Mesothelial cell of epicardium (in vitro differentiated cells): ENCODE measurements at places on chromosomes 7 and 10. TPM values are rescaled to one million over a fixed set of nuclear protein-coding genes. Genes with fewer than 3 reads are reported as not detected.

DNA sequence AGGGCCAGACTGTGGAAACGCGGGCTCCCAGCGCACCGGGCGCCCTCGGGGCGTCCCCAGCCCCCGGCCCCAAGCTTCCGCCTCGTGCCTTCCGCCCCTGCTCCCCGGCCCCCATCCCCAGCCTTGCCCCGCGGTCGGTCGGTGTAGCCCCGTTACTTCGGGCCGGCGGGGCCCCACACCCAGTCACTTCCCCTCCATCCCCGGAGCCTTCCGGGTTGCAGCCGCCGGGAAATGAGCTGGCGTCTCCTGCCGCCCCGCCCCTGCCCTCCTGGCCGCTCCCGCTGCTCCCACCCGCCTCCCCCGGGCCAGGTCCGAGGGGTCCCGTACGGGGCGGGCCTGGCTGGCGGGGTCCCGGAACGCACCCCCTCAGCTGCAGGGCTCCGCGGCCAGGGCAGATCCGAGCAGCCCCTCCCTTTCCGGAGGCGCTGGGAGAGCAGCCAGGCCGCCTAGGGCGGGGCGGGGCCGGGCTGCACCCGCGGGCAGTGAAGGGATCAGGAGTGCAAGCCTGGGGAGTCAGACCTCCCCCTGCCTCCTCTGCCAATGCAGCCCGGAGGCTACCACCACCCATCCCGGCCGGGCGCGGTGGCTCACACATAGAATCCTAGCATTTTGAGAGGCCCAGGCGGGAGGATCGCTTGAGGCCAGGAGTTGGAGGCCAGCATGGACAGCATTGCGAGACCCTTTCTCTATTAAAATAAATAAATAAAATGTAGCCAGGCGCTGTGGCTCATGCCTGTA is 709 bp downstream of the ARPC1B start:
- no peak overlapping the region for H3K27ac ChIP-seq
- H3K36me3 ChIP-seq, result peaks cover 2% of the 10 kb centered on the region
- H3K4me1 ChIP-seq, result peaks cover 21% of the 10 kb centered on the region
- H3K4me3 ChIP-seq, result peak overlapping the region; percentile 55
- no peak for DNase-seq

- no peak overlapping the region for H3K27ac ChIP-seq
- no peaks in the 10 kb centered on the region for H3K4me1 ChIP-seq
- no peak for DNase-seq
- no peak overlapping the region for H3K4me3 ChIP-seq
- no peaks in the 10 kb centered on the region for H3K36me3 ChIP-seq
Measured at GRCh38 chr7:154610903-154611302, 392.0 kb downstream of the PAXIP1 start.

Gene SPDYE16
- total RNA-seq, result 0.18 to 0.44 TPM (median 0.34 TPM) in 3 replicates

- no peak overlapping the region for H3K27ac ChIP-seq
- no peaks in the 10 kb centered on the region for H3K36me3 ChIP-seq
- no peaks in the 10 kb centered on the region for H3K4me1 ChIP-seq
Measured at GRCh38 chr10:61890430-61890829, 11.1 kb upstream of the ARID5B start.

Gene UPK3B
- 49.5 to 56.9 TPM (median 50.1 TPM) in 3 replicates for total RNA-seq

GRCh38 chr10:13500201-13500600 is 28.6 kb downstream of the BEND7 start:
- H3K27me3 ChIP-seq, result no peaks in the 10 kb centered on the region
- DNase-seq, result no peak
- peaks cover 13% of the 10 kb centered on the region for H3K4me1 ChIP-seq
- no peak overlapping the region for H3K27ac ChIP-seq

GRCh38 chr10:5292196-5292735 is 72.5 kb upstream of the UCN3 start:
- DNase-seq, result no peak
- H3K27me3 ChIP-seq, result no peaks in the 10 kb centered on the region
- H3K36me3 ChIP-seq, result no peaks in the 10 kb centered on the region
- H3K4me1 ChIP-seq, result peaks cover 9% of the 10 kb centered on the region
- no peak overlapping the region for H3K4me3 ChIP-seq

DNA sequence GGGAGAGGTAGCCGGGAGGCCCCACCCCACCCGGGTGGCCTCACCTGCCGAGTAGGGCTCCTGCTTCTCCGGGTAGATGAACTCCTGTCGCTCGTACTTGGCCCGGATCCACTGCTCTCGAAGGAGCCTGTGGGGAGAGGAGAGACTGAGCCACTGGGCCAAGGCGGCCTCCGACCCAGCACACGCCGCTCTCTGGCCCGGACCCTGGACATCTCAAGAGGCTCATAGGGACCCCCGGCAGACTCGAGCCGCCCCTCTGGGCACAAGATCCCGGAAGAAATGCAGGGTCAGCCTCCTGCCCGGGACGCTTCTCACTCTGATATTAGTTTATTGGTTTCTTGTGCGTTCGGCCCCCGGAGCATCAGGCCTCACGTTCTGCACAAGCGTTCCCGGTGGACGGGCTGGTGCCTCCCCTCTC is 34.5 kb downstream of the ADAP1 start:
- no peaks in the 10 kb centered on the region for H3K27me3 ChIP-seq
- H3K4me3 ChIP-seq, result no peak overlapping the region
- peaks cover 20% of the 10 kb centered on the region for H3K4me1 ChIP-seq
- peak; percentile 10 for DNase-seq
- H3K27ac ChIP-seq, result no peak overlapping the region

DNA sequence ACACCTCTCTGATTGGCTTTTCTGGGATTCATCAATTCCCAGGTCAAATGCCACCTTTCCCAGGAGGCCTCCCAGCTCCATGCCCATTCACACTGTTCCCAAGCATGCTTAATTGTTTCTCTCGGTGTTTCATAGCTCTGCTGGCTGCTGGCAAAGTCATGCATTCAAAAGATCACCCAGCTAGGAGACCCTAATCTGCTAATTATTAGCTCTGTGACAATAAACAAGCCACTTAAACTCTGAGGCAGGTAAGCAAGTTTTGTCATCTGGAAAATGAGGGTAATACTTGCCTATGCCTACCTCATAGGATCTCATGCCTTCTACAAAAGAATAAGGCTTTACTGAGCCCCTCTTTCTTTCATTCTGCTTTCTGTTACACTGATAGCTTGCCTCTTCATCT is 828 bp upstream of the KEL start:
- H3K27me3 ChIP-seq, result peaks cover 4% of the 10 kb centered on the region
- H3K4me1 ChIP-seq, result peaks cover 14% of the 10 kb centered on the region

DNA sequence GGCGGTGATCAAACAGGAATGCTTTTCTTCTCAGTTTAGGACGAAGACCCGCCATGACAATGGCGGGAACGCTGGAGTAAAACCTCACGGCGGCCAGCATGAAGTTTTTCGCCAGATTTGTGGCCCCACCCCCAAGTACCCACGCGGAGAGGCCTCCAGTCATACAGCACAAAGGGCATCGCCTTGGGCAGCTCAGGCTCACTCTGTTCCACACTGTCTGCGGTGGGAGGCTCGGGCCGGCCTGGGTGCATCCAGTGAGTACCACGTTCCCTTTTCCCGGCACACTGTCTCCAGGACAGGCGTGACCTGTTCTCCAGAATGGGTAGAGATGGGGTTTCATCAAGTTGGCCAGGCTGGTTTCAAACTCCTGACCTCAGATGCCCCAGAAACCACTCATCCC is 27.3 kb downstream of the ASB13 start:
- H3K27ac ChIP-seq, result no peak overlapping the region
- H3K4me1 ChIP-seq, result peaks cover 23% of the 10 kb centered on the region
- peaks cover 31% of the 10 kb centered on the region for H3K36me3 ChIP-seq

DNA sequence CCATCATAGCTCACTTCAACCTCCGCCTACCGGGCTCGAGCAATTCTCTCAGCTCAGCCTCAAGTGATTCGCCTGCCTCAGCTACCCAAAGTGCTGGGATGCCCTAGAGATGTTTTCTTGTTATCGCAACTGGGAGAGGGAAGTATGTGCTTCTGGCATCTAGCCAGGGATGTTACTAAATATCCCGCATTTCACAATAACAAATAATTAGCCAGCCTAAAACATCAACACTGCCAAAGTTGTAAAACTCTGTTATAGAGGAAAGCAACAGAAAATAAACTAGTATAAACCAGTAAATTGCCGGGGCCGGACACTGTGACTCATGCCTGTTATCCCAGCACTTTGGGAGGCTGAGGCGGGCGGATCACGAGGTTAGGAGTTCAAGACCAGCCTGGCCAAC is 7.2 kb downstream of the INA start:
- no peaks in the 10 kb centered on the region for H3K36me3 ChIP-seq
- peaks cover 75% of the 10 kb centered on the region for H3K27me3 ChIP-seq
- no peak overlapping the region for H3K4me3 ChIP-seq
- H3K4me1 ChIP-seq, result peaks cover 5% of the 10 kb centered on the region
- H3K27ac ChIP-seq, result no peak overlapping the region
- no peak for DNase-seq

Gene ITGB1
- total RNA-seq, result 294 to 307 TPM (median 307 TPM) in 3 replicates

DNA sequence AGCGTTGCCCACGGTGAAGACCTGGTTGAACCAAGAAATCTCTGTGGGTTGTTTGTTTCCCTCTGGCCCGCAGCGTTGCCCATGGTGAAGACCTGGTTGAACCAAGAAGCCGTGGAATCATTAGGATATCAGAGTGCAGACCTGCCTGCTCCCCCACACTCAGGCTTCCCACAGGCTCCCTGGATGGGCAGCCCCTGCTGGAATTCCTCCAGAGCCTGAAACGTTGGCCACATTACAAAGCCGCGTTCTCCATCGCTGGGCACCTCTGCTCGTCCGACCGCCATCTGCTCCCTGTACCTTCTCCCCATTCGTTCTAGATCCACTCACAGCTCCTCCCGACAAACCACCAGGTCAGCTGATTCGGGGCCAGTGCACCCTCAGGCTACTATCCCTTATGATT is 266.9 kb upstream of the SHH start:
- no peak overlapping the region for H3K27ac ChIP-seq
- H3K36me3 ChIP-seq, result no peaks in the 10 kb centered on the region
- H3K4me3 ChIP-seq, result no peak overlapping the region
- DNase-seq, result no peak

DNA sequence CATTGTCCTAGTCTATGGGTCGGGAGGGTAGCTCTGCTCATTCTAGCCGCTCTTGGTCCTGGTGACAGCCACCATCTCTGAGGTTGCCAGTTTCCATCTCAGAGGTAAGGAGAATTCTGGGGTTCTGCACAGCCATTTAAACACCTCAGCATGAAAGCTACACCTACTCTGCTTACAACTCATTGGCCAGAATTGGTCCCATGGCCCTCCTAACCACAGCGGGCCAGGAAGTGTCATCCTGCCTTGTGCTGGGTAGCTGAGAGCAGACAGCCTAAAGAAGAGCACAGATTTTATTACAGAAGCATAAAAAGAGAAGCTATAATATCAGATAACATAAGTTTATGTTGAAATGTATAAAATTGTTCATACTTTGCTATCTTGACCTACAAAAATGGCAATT is 152.7 kb downstream of the HECW1 start:
- no peaks in the 10 kb centered on the region for H3K4me1 ChIP-seq
- no peaks in the 10 kb centered on the region for H3K27me3 ChIP-seq
- H3K4me3 ChIP-seq, result no peak overlapping the region
- no peaks in the 10 kb centered on the region for H3K36me3 ChIP-seq

Gene SLC13A1
- not detected in 3 replicates for total RNA-seq

Gene CPSF4
- 67.5 to 72.8 TPM (median 69.5 TPM) in 3 replicates for total RNA-seq

Gene PTF1A
- not detected in 3 replicates for total RNA-seq

DNA sequence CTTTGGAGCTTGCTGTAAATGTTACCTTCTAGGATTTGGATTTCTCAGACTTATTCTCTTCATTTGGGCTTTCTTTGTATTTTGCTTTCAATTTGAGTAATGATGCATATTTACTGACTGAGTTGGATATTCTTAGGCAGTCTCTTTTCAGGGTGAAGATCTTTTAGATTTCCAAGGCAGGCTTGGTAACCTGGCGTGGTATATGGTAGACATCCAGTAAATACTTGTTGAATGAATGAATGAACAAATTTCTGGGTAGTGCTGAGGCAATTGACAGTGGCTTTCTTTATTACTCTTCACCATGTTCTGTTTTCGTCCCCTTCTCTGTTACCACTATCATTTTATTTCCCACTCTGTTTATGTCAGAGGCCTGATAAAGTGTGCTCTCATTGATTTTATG is 27.1 kb downstream of the BBS9 start:
- no peak for DNase-seq
- peaks cover 12% of the 10 kb centered on the region for H3K4me1 ChIP-seq
- no peak overlapping the region for H3K27ac ChIP-seq
- no peaks in the 10 kb centered on the region for H3K27me3 ChIP-seq
- no peak overlapping the region for H3K4me3 ChIP-seq

- H3K4me1 ChIP-seq, result peaks cover 9% of the 10 kb centered on the region
- no peaks in the 10 kb centered on the region for H3K36me3 ChIP-seq
- DNase-seq, result no peak
- no peak overlapping the region for H3K27ac ChIP-seq
- no peak overlapping the region for H3K4me3 ChIP-seq
- peaks cover 12% of the 10 kb centered on the region for H3K27me3 ChIP-seq
Measured at GRCh38 chr10:6912424-6912823, 332.3 kb upstream of the PRKCQ start.
